ENCODE measurements at places on chromosomes 11 and 22.

DNA sequence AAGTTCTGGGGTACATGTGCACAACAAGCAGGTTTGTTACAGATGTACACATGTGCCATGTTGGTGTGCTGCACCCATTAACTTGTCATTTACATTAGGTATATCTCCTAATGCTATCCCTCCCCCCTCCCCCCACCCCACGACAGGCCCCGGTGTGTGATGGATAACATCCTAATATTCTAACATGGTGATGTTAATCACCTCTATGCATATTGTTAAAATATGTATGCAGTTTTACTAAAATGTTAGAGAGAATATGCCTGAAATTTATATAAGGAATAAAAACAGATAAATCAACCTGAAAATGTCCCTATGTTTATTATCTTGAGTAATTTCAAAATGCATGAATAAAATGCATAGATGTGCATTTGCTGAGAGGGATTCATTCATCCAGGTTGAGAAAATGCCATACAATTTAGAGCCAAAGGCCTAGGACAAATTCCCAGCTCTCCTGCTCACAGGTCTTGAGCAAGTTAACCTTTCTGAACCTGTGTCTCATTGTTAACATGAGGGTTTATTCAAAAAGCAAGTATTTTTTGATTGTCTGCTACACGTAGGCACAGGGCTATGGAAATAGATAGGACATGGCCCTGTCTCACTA, 38.7 kb downstream of the APIP start:
- no peak for DNase-seq

GRCh38 chr22:39117585-39118191, 20.6 kb downstream of the APOBEC3H start:
- peak; percentile 34 for DNase-seq

- DNase-seq: no peak
Observed at GRCh38 chr11:46918788-46919513, 601 bp upstream of the LRP4 start.

DNA sequence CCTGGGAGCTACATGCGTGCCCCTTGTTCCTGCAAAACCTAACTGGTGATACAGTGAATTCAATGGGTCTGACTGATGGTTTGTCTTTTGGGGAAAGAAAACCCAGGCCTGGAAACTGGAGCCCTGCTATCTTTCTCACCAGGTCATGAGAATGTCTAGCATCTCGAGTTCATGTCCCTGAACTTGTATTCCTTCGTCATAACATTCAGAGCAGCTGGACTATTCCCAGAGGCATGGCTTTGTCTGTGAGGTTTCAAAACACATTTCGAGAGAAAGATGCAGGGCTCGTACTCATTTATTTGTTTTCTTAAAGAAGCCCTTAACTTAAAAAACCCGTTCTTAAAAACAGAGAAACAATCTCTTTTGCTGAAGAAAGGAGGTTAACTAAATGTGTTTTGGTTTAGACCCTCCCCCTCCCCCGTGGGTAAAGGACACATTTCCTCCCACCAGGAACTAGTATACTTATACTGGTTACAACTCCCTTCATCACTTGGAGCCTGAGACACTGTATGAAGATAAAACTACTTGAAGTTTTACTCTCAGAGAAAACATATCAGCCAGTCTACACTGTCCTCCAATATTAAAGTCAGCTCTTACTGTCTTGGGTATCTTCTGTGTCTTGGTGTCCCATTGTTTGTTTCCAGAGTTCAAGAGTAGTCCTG, 43.2 kb downstream of the ME3 start:
- peak; percentile 73 for DNase-seq

Measured in fibroblast of gingiva (primary cell).